ENCODE measurements at places on chromosomes 2 and 18. TPM values are rescaled to one million over a fixed set of nuclear protein-coding genes. Genes with fewer than 3 reads are reported as not detected.

DNA sequence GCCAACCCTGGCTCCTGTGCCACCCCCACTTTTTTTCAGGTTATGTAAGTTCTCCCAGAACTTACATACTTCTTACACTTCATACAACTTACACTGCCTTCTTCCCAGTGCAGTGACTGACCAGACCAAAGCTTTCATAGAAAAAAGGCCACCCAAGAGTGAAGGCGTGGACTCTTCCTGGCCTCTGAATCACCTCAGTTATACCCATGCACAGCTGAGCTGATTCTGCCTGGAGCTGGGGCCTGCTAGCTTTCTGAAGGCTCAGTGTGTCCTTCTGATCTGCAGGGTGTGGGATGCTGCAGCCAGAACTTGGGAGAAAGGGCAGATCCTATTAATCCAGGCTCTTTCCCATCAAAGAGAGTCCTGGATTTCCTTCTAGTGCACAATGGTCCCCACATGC is 216.1 kb downstream of the TTC32 start:
- no peak overlapping the region for H3K4me3 ChIP-seq
- H3K27ac ChIP-seq, result no peak overlapping the region
- DNase-seq, result no peak

- no peaks in the 10 kb centered on the region for H3K4me1 ChIP-seq
- H3K27ac ChIP-seq, result no peak overlapping the region
- no peaks in the 10 kb centered on the region for H3K36me3 ChIP-seq
- H3K27me3 ChIP-seq, result no peaks in the 10 kb centered on the region
Measured at GRCh38 chr2:40242315-40242714, 209.6 kb downstream of the SLC8A1 start.

DNA sequence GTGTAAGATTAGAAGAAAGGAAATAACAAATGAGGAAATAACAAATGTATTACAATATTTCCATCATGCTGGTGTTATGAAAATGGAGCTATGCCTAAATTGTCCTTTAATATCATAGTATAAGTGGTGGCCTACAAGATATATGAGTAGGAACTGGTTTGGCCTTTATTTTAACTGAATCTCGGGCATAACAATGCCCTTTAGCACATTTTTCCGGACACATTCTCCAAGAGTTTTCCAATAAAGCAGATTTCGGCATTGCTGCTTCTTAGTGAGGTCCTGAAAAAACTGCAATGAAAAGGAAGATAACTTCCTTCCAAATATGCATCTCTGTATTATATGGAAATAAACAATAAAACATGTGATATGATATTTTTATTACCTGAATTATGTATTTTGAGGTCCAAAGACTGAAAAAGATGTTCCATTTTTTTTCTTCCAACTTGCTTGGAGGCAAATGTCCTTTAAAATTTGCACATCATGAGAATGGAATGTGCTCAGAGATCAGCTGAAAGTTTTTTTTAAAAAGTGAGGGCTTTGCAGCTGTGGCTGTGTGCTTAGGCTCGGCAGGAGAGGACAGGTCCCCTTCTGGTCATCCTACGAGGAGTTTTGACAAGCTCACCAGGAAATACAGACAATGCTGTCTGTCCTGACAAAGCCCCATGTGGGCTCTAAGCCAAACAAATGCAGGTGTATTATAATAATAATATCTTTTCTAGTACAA is 132.3 kb upstream of the RND3 start:
- H3K27me3 ChIP-seq, result no peaks in the 10 kb centered on the region
- no peak overlapping the region for H3K27ac ChIP-seq
- no peak overlapping the region for H3K4me3 ChIP-seq
- DNase-seq, result no peak
- no peaks in the 10 kb centered on the region for H3K36me3 ChIP-seq

DNA sequence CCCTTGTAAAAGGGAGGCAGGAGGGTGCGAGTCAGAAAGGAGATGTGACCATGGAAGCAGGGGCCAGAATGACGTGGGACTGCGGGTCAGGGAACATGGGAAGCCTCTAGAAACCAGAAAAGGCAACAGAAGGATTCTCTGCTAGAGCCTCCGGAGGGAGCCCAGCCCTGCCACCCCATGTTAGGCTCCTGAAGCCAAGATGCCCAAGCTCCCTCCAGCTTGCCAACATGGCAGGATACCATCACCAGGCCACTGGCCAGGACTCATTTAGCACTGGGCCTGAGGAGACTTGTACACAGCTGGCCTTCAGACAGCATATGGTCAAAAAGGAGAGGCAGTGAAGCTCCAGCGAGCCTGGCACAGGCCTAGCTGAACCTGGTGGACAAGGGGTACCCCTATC is 5.6 kb downstream of the TMEM247 start:
- DNase-seq, result no peak
- no peak overlapping the region for H3K4me3 ChIP-seq
- H3K36me3 ChIP-seq, result no peaks in the 10 kb centered on the region
- H3K27me3 ChIP-seq, result peaks cover 7% of the 10 kb centered on the region

DNA sequence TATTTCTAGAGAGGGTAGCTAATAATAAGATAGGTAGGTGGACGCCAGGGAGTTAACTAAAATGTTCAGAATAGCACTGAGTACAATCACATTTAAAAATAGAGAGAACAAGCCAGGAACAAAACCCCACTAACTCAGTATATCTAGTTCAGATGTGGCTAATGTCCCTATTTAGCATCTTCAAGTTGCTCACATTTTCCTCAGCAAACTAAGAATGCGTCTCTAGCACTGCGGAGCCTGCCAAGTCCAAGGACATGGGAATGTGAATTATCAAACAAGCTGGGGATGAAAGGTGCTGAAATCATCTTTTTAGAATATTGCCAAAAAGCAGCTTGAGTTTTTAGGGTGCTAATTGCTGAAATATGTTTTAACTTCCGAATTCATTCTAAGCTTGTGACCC is 398.5 kb upstream of the FIGN start:
- DNase-seq, result no peak
- no peak overlapping the region for H3K27ac ChIP-seq
- H3K27me3 ChIP-seq, result no peaks in the 10 kb centered on the region
- no peaks in the 10 kb centered on the region for H3K4me1 ChIP-seq
- no peaks in the 10 kb centered on the region for H3K36me3 ChIP-seq
- no peak overlapping the region for H3K4me3 ChIP-seq

DNA sequence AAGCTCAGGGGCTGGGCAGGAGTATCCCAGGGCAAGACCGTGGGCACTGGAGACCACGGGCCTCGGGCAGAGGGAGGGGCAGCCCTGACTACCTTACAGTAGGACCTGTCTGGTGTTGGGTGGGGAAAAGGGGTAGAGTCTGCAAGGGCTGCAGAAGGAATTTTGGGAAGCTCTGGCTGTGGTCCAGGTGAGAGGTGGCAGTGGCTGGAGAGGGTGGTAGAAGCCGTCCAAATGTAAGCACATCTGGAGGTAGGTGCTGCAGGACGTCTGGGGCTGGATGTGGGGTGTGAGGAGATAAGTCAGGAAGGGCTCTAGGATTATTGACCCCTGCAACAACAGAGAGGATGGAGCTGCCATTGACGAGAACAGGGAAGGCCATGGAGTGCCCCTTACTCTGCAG is 486.7 kb downstream of the EIPR1 start:
- no peak for DNase-seq
- H3K27ac ChIP-seq, result no peak overlapping the region
- H3K4me3 ChIP-seq, result no peak overlapping the region
- no peaks in the 10 kb centered on the region for H3K36me3 ChIP-seq
- H3K4me1 ChIP-seq, result no peaks in the 10 kb centered on the region
- H3K27me3 ChIP-seq, result peaks cover 3% of the 10 kb centered on the region

Gene LBX2
- 1.2 TPM for total RNA-seq

Gene FAP
- total RNA-seq, result not detected

Gene DNAJC10
- 50.2 TPM for total RNA-seq

Gene MAP3K19
- not detected for total RNA-seq

Gene B3GNT7
- not detected for total RNA-seq

Gene SLC4A3
- total RNA-seq, result not detected

Gene BCL2
- total RNA-seq, result 102 TPM

Measured in activated CD4-positive, alpha-beta memory T cell treated with anti-CD3 and anti-CD28 coated beads, Interleukin-2, amount 10 ng/mL, durations not matched to agents 7 days and 5 days (primary cell).